ENCODE measurements at places on chromosomes 3 and 15.

GRCh38 chr3:96007650-96008195 is 806.7 kb upstream of the EPHA6 start:
- no peak for DNase-seq

DNA sequence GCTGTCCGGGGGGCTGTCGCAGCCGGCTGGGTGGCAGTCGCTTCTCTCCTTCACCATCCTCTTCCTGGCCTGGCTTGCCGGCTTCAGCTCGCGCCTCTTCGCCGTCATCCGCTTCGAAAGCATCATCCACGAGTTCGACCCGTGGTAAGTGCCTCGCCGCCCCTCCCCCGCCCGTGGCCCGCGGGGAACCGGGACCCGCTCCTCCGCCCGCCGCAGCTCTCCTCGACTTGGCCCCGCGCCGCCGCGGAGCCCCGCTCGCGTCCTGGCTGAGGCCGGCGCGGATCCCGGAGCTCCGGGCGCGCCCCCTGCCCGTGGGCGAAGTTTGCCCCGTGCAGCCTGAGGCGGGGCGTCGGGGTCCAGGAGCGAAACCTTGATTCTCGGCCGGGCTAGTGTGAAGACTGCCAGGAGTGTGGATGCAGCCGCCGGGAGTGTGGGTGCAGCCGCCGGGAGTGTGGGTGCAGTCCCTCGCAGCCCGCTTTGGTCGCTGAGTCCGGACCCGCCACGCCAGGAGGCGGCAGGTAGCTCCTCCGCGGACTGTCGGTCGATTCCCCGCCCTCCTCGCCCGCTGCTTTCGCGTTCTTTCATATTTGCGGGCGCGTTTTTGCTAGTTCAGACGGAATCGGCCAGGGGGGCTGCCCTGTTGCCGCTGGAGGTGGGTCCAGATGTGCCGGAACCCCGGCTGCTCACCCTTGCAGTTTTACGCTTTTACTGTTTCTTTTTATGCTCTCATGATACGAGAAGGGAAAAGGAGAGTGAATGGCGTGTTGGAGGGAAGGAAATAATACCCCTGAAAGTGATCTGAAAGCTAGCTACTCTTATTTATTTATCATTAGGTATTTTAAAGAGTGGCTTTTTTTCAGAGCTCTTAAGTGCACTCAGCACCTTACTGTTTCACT is 692 bp downstream of the STT3B start:
- no peak for DNase-seq

GRCh38 chr3:112304611-112305010 is 10.6 kb upstream of the SLC9C1 start:
- DNase-seq: no peak

DNA sequence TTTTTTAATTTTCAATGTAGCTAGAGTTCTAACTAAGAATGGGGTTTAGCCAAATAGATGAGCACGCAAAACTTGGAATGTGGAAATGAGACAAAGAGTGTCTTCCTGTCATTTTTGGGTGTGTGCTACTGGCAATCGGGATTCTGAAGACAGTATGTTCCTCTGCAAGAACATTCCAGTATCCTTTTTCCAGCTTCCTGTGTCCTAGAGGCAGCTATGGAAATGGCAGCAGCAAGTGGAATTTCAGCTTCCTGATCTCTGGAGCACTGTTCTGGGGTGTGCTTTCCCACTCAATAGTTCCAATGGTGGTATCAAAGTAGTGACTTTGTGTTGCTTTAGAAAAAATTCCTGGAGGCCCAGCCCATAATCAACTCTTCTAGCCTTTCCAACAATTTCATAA is 642.9 kb upstream of the KCNMB2 start:
- DNase-seq: no peak

DNA sequence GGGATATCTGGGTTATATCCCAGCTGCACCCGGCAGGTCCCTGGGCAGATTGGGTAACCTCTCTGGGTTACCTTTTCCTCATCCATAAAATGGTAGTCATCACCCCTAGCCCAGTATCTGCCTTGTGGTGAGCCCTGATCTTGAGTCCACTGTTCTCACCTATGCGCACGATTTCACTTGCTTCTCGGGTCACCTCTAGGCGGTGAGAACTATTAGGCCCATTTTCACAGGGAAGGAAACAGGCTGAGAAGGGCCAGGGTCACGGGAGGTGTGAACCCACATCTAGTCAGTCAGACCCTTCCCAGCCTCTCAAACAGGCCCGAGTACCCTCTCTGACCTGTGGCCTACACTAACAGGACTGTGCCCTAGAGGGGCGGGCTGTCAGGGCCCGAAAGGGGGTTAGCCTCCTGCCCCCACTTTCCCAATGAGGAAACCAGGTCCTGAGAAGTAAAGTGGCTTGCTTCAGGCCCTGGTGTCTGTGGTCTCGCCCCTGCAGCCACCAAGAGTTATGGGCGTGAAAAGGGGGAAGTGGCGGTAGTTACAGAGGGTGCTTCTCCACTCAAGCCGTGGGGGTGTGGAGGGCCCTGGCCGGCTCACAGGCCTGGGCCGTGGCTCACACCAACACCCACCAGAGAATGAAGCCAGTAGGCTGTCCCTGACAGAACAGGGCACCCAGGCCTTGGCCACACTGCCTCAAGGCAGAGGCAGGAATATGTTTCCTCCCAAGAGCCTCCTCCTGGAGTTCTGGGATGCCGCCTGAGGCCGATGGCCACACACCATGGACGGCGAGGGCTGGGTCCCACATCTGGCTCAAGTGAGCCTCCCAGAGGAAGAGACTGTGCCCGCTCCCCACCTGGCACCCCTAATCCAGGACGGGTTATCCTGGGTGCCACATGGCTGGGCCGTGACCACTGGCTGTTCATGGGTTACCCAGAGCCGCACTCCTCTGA is 19.5 kb downstream of the PSTPIP1 start:
- DNase-seq: no peak

DNA sequence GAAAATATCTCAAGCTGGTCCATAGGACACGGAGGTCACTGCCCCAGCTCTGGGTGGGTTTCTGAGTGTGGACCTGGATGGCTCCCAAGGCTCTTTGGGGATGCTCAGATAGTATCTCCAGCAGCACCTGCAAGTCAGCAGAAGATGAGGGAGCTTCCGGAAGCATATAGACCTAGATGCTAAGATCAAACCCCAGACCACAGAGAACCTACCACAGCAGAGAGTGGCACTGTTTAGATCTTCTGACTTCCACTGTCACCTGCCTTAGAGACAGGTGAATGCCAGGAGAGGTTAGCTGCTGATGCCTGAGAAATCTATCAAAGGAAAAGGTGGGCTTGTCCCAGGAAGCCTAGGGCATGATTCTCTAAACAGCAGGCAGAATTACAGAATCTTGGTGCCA is 105.7 kb upstream of the TRPM1 start:
- no peak for DNase-seq

GRCh38 chr3:131526801-131527347 is 24.1 kb upstream of the MRPL3 start:
- peak; percentile 63 for DNase-seq

GRCh38 chr15:89335298-89336041 is 846 bp upstream of the POLG start:
- DNase-seq: peak; percentile 49

DNA sequence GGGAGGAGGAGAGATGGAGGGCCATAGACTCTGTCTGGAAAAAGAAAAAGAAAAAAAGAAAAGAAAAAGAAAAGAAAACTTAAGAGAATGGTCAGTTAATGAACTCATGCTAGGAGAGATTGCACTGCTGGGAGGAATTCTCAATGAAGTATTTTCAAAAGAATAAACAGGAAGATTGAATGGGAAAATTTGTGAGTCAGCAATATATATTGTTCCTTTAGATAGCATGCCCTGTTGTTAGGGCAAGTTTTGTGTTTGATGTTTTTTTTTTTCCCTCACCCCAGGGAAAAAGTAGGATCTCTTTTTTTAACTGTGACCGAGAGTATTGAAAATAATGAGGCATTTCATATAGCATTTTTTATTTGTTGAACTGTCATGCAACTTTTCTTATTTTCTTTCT is 7.8 kb upstream of the NR1D2 start:
- DNase-seq: no peak

GRCh38 chr3:43013743-43014155 is 34.6 kb downstream of the GASK1A start:
- DNase-seq: no peak

GRCh38 chr3:154168998-154169795 is 48.0 kb downstream of the ARHGEF26 start:
- no peak for DNase-seq

DNA sequence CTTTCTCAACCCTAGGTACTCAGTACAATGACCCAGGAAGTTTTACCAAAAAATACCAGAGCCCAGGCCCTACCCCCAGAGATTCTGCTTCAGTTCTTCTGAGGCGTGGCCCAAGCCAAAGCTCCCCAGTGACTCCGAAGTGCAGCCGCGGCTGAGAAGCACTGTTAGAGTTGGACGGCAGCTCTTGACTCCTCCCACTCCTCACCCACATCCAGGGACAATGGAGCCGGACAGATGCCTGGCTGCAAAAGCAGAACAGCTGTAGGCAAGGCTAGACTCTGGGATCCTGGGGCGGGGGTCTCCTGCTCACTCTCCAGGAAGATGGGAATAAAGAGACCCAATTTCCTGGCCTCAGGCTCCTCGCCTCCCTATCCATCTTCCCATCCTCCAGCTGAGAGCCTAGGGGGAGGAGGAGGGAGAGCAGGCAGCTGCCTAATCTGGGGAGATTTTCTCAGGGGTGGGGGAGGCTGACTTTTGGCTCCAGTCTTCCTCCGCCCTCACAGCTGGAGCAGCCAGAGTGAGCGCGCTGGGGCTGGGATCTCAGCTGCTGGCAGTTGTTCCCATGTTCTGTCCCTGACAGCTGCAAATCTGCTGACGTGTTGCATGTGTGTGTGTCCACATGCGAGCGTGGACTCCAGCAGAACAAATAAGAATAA is 223.8 kb downstream of the OPA1 start:
- DNase-seq: peak; percentile 9

- DNase-seq: no peak
Observed at GRCh38 chr15:32687556-32687955, 30.2 kb upstream of the GREM1 start.

- DNase-seq: no peak
Observed at GRCh38 chr3:23302271-23302670, 99.1 kb downstream of the UBE2E2 start.

DNA sequence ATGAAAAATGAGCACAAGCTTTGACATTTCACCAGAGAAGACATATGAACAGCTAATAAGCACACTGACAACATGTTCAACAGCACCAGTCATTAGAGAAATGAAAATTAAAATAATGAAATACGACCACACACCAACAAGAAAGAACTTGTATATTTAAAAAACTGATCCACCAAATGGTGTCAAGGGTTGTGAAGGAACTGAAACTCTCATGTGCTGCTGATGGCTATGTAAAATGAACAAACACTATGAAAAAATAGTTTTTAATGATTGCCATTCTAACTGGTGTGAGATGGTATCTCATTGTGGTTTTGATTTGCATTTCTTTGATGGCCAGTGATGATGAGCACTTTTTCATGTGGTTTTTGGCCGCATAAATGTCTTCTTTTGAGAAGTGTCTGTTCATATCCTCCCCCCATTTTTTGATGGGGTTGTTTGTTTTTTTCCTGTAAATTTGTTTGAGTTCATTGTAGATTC is 193.8 kb downstream of the SCAPER start:
- DNase-seq: no peak

DNA sequence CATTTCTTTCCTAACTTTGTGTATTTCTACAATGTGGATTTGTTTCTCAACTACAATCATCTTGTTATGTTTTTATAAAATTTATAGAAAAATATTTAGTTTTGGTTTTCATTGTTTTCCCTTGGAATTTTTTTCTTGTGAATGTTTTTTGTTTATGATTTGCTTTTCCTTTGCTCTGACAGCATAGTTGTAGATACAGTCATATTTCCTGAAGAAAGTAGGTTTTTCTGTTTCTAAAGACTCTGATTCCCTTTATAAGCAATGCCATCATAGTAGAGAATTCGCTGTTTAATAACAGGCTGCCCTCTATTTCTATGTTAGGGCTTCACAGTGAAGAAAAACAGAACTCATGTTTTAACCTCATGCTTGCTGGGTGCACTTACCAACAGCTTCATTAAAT is 482.3 kb downstream of the ZBBX start:
- DNase-seq: no peak

GRCh38 chr15:89496155-89497098 is at the start of gene RHCG:
Gene RHCG, minus strand, starts transcription at chr15:89496583. Its CDS starts 39 bp downstream, at chr15:89496544.
- no peak for DNase-seq

GRCh38 chr3:144942838-144943197 is 971.2 kb downstream of the DIPK2A start:
- DNase-seq: no peak

DNA sequence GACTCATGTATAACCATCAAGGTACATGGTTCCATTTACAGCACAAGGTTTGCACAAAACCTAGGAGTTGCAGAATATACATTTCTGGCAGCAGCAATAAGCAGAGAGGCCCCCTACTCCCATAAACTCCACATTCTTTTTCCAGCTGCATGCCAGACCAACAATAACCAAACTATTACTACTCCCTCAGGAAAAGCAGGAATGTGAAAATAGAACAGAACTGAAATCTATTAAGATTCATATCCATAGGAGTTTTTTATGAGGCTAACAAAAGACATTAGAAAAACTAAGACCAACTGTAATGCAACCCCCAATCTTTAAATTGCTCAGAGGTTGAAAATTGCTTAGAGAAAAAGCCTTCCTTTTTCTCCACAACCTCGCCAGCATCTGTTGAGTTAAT is 27.6 kb upstream of the TOP2B start:
- no peak for DNase-seq

GRCh38 chr3:119330858-119331257 is 36.7 kb downstream of the ARHGAP31 start:
- DNase-seq: no peak

DNA sequence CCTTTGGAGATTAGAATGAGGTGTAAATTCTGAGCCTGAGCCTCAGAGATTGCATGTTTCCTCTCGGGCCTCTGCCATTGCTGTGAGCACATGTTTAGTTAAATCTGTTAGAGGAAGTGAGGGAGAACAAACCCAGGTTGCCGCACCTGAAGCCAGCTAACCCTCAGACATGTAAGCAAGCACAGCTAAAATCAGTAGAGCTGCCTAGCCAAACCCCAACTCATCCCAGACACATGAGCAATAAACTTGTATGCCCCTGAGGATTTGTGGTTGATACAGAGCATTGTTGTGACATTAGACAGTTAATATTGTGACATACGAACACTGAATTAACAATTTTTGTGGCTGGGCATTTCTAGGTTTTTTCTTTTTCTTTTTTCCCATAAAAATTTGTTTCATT is 41.9 kb downstream of the NMD3 start:
- DNase-seq: no peak
